ENCODE measurements at places on chromosomes 16 and 17. TPM values are rescaled to one million over a fixed set of nuclear protein-coding genes. Genes with fewer than 3 reads are reported as not detected.

Gene MMP2
- total RNA-seq: not detected

Gene TBC1D3H
- not detected for total RNA-seq

Gene KIF2B
- not detected for total RNA-seq

Gene KRTAP2-2
- not detected for total RNA-seq

Gene C17orf67
- total RNA-seq: 2.3 TPM

Gene METTL23
- total RNA-seq: 48.1 TPM

Gene CDH1
- 100 TPM for total RNA-seq

Gene MT1H
- total RNA-seq: not detected

Gene ABI3
- not detected for total RNA-seq

Gene TMEM238L
- total RNA-seq: not detected

Gene SPN
- total RNA-seq: not detected

Gene KRT31
- not detected for total RNA-seq

Gene PRSS36
- total RNA-seq: 0.51 TPM

Gene RPAIN
- total RNA-seq: 46.1 TPM

Gene HS3ST4
- not detected for total RNA-seq

Gene COPZ2
- 0.63 TPM for total RNA-seq

Gene CDC27
- total RNA-seq: 167 TPM

Gene NRN1L
- total RNA-seq: not detected

Gene KCNH6
- not detected for total RNA-seq

Gene TMEM220
- total RNA-seq: 0.98 TPM

Gene SMIM22
- not detected for total RNA-seq

Data from PC-3 (cell line).